ENCODE measurements at places on chromosomes 12 and 14. TPM values are rescaled to one million over a fixed set of nuclear protein-coding genes. Genes with fewer than 3 reads are reported as not detected.

- DNase-seq, result peak; percentile 45
Observed at GRCh38 chr12:24728366-24728765, 220.5 kb downstream of the BCAT1 start.

GRCh38 chr12:50840809-50841487 is 1.8 kb upstream of the TMPRSS12 start:
- no peak for DNase-seq

GRCh38 chr12:68749861-68750260 is 3.9 kb downstream of the SLC35E3 start:
- no peak for DNase-seq

Gene KRT83
- 14.5 TPM for total RNA-seq

Gene TBX5
- not detected for total RNA-seq

DNA sequence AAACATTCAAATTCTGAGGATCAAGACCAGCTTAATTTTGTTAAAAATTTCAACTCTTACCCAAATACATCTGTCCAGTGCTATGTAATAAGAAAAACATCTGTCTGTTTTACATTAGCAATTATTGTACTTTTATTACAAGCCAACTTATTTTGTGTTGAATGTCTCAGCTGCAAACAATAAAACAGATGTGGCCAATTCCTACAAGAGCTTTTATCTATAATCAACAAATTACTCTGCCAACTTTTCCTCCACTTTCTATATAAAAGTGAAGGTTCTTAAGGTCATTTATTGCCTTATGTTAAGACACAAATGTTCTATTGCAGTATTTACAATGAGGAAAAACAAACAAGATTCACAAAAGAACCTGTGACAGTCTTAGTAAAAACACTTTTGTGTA is 72.7 kb downstream of the NOVA1 start:
- DNase-seq, result no peak

GRCh38 chr12:6936194-6936635 is 7.4 kb upstream of the RNU7-1 start:
- DNase-seq, result no peak

Gene TEP1
- total RNA-seq, result 20.4 TPM

GRCh38 chr12:44296624-44297197 is 460.8 kb downstream of the TMEM117 start:
- no peak for DNase-seq

- DNase-seq, result no peak
Observed at GRCh38 chr12:50287271-50287670, 4.0 kb upstream of the LIMA1 start.

GRCh38 chr12:3173008-3173553 is 95.9 kb downstream of the TSPAN9 start:
- no peak for DNase-seq

Measured in MCF 10A (cell line).